ENCODE measurements at places on chromosomes 5 and 9. TPM values are rescaled to one million over a fixed set of nuclear protein-coding genes. Genes with fewer than 3 reads are reported as not detected.

Gene TLR4
- 48.1 TPM for total RNA-seq

Gene PDCD1LG2
- 2.1 TPM for total RNA-seq

DNA sequence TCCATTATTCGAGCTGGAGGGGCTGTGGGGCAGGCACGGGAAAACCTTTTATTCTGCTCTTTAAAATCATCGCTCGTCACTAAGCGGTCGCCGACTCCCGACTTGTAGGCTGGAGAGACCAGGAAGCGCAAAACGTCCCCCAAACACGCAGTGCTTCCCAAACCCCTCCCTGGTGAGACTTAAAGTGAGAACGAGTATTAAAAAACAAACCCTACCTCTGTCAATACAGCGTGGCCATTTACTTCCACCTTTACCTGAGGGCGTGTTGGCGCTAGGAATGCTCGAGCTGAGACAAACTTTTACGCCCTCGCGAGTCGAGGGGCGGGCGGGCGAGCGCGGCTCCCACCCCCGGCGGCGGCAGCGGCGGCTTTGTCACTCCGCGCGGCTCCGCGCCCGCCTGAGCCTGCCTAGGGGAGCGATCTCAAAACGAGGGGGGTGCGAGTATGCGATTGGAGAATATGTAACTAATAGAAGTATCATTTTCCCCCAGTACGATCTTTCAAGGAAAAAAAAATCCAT lies at the start of gene NR2F1-AS1:
Gene NR2F1-AS1, minus strand, starts transcription at position 293 of the 519 bp plus-strand sequence.
- DNase-seq: no peak

Gene DRD1
- total RNA-seq: not detected

Gene FAM151B
- total RNA-seq: 8.1 TPM
